ENCODE measurements at places on chromosomes 16 and 17. TPM values are rescaled to one million over a fixed set of nuclear protein-coding genes. Genes with fewer than 3 reads are reported as not detected.

- DNase-seq: no peak
Measured at GRCh38 chr16:62701426-62701825, 665.2 kb upstream of the CDH8 start.

DNA sequence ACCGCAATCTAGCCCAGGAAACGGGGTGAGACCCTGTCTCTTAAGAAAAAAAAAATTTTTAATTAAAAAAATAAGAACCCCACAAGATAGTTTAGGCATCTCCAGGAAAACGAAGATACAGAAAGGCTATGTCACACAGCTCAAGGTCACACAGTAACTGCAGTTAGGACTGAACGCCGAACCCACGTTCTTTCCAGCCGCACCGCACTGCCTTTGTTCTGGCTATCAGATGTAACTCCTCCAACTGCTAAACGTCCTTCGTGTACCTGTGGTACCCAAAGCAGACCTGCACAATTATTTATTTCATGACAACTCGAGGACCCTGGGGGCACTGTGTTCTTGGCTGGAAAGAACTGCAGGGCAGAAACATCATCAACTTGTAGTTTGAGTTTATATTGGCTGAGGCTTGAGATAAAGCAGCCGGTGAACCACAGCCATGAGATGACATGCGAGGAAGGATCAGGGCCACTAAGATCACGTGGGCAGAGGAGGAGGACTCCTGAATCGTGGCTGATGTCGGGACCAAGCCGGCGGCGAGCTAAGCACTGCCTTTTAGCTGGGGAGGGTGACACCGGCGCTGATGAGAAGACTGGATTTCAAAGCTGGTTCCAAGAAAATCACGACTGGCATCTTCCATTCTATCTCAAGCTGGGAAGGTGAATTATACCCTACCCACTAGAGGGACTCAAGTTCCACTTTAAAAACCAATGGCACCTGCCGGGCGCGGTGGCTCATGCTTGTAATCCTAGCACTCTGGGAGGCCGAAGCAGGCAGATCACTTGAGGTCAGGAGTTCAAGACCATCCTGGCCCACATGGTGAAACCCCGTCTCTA lies 20.7 kb upstream of the MNT start:
- no peak for DNase-seq

- DNase-seq: peak; percentile 96
Measured at GRCh38 chr17:76261421-76262215, 3.5 kb upstream of the UBALD2 start.

- no peak for DNase-seq
Measured at GRCh38 chr17:49266233-49266632, 35.6 kb upstream of the PHOSPHO1 start.

Gene TAC4
- total RNA-seq: not detected

Gene LPCAT2
- 5.9 TPM for total RNA-seq
